ENCODE measurements at places on chromosomes 2 and 18.

DNA sequence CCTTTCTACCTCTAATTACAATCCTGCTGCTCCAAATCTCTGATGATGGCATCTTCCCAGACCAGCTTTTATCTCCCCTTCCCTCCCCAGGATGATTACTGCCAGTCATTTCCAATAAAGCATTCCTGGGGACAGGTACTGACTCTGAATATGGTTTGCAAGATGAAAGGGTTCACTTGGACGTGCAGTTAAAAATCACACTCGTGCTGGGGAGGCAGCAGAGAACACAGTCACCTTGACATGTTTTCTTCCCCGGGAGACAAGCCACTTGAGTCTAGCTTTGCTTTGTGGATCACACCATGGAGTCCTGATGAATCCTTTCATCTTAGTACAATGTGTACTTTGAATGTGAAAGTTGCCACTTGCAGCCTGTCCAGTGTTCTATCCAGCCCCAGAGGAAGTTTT, 175.0 kb downstream of the ALPK2 start:
- no peak for DNase-seq

DNA sequence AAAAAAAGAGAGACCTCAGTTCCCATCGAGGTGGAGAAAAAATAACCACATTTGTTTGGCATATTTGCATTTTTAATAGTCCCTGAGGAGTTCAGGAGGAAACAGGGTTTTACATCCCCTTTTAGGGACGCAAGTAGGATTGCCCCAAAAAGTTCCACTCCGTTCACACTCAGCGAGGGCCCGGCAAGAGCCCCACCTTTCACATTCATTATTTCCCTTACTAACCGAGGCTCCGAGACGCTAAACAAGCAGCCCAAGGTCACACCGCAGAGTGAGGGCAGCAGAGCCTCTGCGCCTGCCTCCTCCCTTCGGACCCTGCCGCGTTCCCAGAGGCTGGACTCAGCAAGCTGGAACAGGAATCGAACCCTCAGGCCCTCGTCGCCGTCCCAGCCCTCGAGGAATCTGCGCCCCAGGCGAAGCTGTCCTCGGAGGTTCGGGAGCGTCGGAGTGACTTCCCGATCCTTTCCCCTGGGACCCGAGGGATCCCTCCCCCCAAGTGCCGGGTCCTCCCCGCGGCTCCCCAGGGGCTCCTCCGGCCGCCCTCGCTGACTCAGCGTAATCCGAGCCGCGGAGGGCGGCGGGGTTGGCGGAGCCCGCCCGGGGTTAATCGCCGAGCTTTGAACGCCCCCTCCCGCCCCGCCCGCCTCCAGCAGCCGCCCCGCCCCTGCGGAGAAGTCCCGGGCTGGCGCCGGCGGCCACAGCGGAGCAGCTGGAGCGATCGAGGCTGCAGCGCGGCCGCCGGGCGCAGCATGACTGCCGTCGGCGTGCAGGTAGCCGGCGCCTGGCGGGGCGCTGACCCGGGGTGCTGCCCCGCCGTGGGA, at the start of gene TMEM37:
Gene TMEM37 (plus strand): TSS at position 700 of the 821 bp plus-strand sequence. CDS start 50 bp downstream, at position 750.
- peak; percentile 88 for DNase-seq

GRCh38 chr2:9484533-9484932, 10.2 kb downstream of the IAH1 start:
- no peak for DNase-seq

DNA sequence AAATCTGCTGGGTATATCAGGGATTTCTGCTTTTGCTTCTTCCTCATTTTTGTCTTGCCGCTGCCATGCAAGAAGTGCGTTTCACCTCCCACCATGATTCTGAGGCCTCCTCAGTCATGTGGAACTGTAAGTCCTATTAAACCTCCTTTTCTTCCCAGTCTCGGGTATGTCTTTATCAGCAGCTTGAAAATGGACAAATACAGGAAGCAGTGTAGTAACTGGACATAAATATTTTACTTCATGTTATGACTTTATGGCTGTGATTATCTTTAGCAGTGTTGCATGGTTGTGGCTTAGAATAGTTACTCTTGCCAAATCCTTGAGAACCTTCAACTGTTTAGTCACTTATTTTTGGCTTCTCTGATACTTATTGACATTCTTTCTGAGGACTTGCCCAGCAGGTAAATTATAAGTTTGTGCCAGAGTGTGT, 66.2 kb upstream of the DLX2 start:
- no peak for DNase-seq

- DNase-seq, result no peak
Measured at GRCh38 chr2:70007151-70007550, 45.7 kb upstream of the ASPRV1 start.

DNA sequence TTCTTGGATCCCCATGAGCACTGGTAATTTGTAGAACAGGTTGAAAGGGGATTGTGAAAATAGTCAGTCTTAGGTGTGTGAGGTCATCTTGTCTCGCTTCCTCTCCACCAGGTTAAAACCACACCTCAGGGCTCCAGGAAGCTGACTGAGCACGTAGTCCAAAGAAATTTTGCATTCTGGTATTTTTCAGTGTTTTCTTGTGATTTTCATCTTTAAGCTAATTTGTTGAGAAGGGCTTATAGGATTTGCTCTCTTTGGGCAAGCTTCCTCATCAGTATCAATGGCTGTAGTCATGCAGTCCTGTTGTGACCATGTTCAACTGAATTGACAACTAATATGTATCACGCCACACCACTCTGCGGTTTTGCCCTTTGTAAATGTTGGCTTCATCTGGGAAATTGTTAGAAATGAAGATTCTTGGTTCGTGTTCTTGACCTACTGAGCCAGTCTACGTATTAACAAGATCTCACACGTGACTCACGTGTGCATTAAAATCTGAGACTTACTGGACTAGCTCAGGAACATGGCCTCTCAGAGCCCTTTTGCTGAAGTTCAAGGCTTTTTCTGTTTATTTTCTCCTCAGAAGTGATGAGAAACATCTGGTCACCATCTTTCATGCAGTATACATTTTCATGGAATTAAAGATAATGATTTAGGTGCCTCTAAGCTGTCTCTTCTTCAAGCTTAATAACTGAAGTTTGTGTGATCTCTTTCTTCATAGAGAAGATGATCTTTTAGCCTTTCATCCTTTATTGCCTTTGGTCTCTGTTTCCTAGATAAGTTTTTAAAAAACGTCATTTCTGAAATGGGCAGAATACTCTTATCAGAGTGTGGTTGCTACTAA, 32.8 kb downstream of the FMNL2 start:
- no peak for DNase-seq

DNA sequence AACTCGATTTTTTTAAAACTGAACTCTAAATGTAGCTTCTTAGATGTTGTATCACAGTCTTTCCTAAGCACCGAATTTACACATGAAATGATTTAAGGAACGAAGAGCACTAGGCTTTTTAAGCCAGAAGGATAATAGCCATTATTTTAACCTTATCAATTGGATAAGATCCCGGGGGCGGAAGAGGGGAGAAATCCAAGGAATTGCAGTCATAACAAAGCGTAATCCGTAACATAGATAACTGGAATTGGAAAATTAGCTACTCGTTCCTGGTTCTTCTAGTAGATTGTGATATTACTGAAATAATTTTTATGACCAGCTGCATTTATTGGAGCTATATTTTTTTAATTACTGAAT, 988 bp upstream of the KANSL1L start:
- DNase-seq, result no peak

DNA sequence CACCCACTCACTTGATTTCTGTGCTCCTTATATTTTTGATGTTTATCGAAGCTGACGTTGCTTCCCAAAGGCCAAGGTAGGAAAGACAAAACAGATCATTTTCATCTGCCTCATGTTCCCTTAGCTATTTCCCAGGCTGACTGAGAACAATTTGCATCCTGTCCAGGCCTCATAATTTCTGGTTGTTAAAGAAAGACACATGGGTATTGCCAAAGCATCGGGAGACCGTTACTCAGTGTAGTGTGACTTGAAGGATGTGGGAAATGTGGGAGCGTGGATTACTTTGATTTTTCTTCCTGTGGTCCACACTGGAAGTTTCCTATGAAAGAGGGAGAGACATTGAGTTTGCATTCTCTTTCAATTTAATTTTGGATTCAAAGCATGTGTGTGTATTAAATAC, 204.6 kb downstream of the TRIB2 start:
- DNase-seq, result no peak

GRCh38 chr18:574865-575645, 5.1 kb upstream of the CETN1 start:
- peak; percentile 42 for DNase-seq

DNA sequence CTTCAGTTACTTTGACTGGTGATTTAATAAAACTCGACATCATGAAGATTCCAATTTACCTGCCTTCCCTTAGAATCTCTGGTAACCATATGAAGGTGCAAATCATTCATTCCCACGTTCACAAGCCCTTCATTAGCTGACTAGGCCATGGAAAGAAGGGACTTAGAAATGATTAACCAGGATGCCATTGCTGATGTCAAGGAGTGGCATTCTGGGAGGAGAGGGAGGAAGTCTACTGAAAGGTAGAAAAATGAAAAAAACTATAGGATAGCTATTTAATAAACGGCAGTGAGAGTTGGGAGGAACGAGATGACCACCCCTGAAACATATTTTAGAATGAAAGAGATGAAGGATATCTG, 1.4 kb downstream of the ATIC start:
- DNase-seq, result no peak

DNA sequence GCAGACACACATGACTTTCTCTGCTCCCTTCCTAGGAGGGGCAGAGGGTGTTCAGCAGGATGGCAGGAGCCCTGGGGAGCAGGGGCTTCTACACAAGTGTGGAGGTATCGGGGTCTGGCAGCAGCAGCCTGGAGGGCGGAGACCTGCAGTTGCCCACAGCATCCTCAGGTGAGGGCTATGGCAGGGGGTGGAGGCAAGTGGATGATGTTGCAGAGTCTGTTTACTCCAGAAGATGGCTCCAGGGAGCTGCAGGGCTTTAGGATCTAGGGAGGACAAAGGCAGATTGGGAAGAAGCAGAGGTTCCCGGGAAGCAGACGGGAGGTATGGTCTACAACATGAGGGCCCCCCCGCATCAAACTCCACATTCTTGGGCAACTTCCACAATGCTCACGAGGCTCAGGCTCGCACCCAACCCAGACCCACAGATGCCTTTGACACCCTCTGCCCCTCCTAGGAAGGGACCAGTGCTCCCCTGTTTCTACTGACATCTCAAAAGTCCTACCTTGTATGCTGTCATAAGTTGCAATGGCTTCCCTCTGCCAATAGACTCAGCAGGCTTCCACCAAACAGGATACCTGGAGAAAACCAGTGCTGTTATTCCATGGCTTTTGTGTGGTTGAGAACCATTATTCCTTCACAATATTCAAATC, 12.0 kb upstream of the ATP6V1C2 start:
- DNase-seq, result peak; percentile 81

DNA sequence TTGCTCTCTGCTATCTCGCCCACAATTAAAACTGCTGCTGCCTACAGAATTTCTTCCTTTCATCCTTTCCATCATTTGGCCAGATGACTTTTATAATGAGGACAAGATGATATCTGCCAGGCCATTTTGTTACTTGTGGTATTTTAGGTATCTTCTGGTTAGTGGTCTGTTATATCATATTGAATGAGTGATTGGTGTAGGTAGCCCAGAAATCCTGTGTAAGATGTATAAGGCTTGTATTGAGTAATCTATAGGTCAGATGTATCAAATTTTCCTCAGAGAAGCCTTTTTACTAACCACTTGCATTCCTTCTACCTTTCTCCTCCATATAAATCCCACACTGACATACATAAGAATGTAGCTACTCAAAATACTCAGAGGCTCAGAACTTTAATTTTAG, 118.3 kb downstream of the UBR3 start:
- no peak for DNase-seq

DNA sequence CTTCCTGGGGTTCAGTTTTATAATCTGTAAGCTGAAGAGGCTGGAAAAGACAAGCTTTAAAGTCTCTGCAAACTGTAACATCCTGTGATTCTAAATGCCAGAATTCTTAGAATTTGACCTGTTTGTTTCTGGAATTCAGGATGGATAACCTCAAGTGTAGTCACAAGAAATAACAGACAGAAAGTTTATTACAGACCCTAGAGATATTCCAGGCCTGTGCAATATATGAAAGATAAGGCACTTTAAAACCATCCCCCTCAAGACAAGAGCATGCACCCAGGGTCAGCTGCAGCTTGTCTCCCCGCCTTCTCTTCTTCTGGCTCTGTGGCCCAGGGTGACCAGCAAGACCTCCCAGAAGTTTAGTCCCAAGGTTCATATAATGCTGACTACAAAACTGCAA, 298.7 kb upstream of the ACVR2A start:
- DNase-seq, result no peak

GRCh38 chr2:2325516-2325915, 5.6 kb downstream of the MYT1L start:
- no peak for DNase-seq

DNA sequence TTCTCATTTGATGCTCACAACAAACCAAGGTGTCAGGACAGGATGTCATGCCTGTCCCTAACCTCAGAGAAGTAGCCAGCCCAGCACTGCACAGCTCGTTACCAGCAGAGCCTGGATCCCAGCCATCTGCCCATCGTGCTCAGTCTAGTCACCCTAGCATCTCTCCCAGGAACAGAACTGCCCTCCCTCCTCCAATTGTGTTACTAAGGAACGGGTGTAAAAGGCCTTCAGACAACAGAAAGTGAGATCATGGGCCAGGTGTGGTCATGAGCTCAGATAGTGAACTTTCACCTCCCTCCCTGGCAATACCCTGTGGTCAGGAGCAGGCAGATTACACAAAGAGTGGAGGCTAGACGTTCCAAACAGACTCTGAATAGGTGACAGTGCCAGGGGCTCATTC, 111.8 kb upstream of the PPP1CB start:
- DNase-seq, result no peak

- DNase-seq, result no peak
Measured at GRCh38 chr18:74273394-74273793, 18.4 kb downstream of the CYB5A start.

DNA sequence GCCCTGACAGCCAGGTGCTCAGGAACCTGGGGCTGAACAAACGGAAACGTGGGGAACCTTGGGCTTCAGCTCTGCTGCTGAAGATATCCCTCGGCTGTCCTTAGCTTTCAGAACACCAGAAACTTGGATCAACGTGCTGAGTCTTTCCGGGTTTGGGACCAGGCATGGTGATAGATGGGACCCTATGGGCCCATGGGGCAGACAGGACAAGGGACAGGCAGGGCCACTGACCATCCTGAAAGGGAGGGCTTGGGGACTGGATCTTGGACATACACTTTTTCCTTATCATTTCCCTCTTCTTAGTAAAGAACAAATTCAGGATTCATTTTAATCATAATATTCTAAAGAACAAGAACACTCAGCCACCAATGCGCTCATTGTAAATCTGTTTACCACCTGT, 16.3 kb upstream of the HES6 start:
- no peak for DNase-seq

- DNase-seq, result no peak
Measured at GRCh38 chr18:74540652-74541421, 6.5 kb downstream of the CNDP1 start.

DNA sequence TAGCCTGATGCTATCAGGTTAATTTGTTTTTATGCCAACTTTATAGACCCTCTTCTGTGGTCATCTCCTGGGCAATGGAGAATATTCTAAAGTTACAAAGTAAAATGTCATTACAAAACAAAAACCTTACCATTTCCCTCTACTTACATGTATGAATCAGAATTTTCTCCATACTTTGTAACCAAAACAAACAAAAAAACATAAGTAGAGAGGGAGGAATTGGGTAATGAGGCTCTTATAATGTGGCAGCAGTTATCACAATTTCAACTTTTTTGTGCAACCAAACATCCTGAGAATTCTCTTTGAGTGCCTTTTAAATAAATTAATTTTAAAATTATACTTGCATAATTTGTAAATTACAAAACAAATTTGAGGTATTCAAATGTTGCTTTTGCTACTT, 332.8 kb downstream of the TXNL1 start:
- no peak for DNase-seq

All from H9 (cell line).